ENCODE measurements at places on chromosomes 3 and 15.
A peak's percentile ranks its signal among the peaks of the same experiment; 100 is the strongest.

DNA sequence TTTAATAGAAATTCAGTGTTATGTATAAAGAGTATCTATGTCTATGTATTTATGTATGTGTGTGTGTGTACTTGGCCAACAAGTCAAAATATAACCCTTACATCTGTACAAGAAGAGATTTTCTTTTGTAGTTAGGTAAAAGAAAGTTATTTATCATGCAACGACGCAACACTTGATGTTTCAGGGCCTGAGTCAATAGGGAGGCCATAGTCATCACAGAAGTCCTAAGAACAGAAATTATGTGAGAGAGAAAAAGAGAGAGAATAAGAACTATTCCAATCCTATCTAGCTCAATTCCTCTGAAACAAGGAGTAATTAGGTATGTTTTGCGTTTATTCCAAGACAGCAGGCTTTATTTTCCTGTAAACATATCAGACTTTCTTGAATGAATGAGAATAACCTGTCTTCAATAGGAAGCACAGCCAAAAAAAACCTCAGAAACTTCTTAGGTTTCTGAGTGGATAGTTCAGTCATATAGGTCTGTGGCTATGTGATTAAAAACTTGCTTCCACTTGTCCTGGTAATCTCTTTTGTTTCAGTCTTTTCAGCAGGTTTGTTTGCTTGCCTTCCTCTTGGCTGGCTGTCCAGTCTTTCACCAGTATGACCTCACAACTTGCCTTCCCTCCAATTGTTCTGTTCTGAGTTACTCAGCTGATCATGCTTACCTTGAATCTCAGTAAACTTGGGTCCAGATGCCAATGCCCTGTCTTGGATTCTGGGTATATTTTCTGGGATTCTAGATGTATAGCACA, 382.4 kb upstream of the GBE1 start:
- DNase-seq, result no peak

GRCh38 chr3:31275038-31275572, 257.6 kb upstream of the STT3B start:
- DNase-seq, result no peak

- no peak for DNase-seq
Measured at GRCh38 chr15:61524086-61524485, 295.0 kb upstream of the RORA start.

GRCh38 chr15:52261498-52262242, 33.9 kb downstream of the MYO5C start:
- DNase-seq, result peak; percentile 34

GRCh38 chr15:97177151-97177577, 783.3 kb upstream of the ARRDC4 start:
- DNase-seq, result no peak

- DNase-seq, result no peak
Measured at GRCh38 chr15:59847968-59848367, 156.1 kb upstream of the FOXB1 start.

All from central memory CD4-positive, alpha-beta T cell (primary cell).